ENCODE measurements at places on chromosomes 6 and 20. TPM values are rescaled to one million over a fixed set of nuclear protein-coding genes. Genes with fewer than 3 reads are reported as not detected.

The RAB22A gene
- total RNA-seq, result 23.2 TPM

The SMIM8 gene
- 2.8 TPM for total RNA-seq

The RFX6 gene
- total RNA-seq, result not detected

The TRIM15 gene
- not detected for total RNA-seq

The RIMS1 gene
- 1.5 TPM for total RNA-seq

The TSPO2 gene
- total RNA-seq, result not detected

The POLR1H gene
- 27.4 TPM for total RNA-seq
